GOT3 (cell line): ENCODE measurements at places on chromosomes 6 and 20.

- DNase-seq = no peak
These were observed 18.6 kb upstream of the BCAS4 start for GRCh38 chr20:50776122-50776817.

GRCh38 chr6:1378065-1379016 lies 11.0 kb upstream of the FOXF2 start:
- no peak for DNase-seq

GRCh38 chr20:36173451-36173933 lies 19.0 kb downstream of the EPB41L1 start:
- no peak for DNase-seq

DNA sequence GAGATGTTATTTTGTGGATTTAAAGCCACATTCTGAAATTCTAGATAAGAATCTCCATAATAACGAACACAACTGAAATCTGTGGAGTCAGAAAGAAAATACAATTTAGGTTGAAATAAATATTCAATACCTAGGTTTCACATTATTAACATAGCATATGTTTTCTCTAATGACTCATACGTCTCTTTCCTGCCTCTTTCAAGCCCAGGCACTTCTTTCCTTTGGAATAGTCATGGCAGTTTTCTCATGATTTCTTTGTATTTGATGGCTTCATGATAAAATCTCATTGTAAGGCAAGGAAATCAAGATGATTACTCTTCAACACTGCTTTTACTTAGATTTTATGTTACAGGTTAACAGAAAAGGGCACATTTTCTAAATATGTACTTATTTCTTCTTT lies 803.7 kb downstream of the PHF3 start:
- DNase-seq = no peak

DNA sequence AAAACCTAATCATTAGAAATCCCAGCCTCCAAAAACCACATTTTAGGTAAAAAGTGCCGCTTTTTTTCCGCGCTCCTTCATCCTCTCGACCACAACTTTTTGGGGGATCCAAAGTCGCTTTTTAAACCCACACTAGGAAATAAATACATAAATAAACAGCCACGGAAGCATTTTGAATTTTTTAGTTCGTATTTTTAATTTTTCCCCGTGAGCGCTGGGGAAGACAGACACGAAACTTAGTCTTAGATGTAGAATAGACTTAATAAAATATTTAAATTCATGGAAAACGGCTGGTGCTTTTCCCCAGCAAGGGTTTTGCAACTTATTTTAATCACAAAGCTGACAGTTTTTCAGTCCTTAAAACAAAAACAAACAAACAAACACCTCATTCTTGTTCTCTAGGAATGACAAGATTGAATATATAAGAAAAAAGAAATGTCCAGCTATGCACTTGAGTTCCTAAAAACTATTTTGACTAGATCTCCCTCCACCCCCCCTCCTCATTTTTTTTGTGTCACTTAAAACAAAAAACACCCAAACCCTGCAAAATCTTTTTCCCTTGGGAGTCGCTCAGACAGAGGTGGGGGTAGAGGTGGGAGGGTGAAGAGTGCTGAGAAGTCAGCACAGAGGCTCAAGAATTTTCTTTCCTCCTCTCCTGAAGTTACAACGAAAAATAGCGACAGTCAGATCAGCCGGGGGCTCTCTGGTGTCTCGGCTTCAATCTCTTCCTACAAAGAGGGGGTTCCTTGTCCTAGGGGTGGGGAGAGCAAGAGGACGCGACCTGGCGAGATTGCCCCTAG lies 43.4 kb upstream of the SUPT3H start:
- DNase-seq = no peak

DNA sequence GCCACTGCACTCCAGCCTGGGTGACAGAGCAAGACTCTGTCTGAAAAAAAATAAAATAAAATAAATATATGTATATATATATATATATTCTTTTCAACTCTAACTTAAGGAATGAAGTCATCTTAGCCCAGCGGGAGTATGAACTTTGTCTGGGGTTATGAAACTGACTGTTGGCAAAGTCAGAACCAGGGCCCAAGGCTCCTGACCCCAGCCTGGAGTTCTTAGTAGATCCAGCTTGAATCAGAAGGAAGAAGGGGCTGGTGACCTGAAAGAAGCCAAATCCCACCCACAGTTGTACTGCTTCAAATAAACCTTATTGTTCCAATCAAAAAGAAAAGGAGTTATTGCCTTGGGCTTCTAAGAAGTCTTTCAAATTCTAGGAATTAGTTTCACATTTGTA lies 83.1 kb upstream of the MAP7 start:
- DNase-seq = no peak

GRCh38 chr20:638579-638978 lies 14.4 kb downstream of the SRXN1 start:
- no peak for DNase-seq
